ENCODE measurements at places on chromosomes 2 and 18.

- no peak for DNase-seq
Measured at GRCh38 chr2:50691513-50691912, 340.4 kb downstream of the NRXN1 start.

GRCh38 chr2:74253306-74253970 lies 55.0 kb downstream of the MTHFD2 start:
- no peak for DNase-seq

DNA sequence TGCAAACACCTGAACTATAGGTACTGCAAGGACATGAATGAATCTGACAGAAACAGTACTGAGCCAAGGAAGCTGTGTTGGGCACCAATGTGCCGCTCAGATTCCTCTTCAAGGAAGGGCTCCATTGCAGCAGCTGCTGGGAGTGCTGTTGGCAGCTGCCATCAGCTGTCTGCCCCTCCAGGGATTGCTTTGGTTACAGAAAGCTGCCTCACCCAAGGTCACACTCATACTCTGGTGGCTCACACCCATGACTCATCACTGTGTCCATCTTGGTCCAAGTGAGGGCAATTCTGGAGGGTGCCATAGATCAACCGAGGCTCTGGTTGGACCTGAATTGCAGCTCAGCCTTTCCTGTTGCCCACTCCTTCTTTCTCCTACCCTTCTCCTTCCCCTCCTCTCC lies 24.4 kb upstream of the TRPM8 start:
- DNase-seq = no peak

DNA sequence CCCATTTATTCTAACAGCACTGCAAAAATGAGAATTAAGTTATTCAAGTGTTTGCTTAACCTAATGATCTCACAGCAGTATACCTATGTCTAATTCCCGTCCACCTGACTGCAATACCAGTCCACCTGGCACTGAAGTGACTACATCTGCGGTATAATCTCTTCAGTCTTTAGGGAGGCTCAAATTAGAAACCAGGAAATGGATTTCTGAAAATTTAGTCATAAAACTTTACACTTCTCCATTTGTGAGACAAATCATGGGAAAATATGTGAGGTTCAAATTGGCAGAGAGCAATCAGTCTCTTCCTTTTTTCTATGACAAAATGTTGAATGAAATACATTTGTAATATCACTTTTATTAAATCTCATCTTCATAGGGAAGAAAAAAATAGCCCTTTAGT lies 33.0 kb downstream of the FTCDNL1 start:
- no peak for DNase-seq

GRCh38 chr18:31825772-31826171 lies 65.1 kb upstream of the SLC25A52 start:
- no peak for DNase-seq

DNA sequence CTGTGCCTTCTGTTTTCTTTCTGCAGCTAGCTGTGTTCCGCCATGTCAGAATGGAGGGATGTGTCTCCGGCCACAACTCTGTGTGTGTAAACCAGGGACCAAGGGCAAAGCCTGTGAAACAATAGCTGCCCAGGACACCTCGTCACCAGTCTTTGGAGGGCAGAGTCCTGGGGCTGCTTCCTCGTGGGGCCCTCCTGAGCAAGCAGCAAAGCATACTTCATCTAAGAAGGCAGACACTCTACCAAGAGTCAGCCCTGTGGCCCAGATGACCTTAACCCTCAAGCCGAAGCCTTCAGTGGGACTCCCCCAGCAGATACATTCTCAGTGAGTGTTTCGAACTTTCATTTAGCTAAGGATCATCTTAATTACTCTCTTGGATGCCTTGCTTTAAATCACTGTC lies 74.1 kb downstream of the LTBP1 start:
- DNase-seq = no peak

DNA sequence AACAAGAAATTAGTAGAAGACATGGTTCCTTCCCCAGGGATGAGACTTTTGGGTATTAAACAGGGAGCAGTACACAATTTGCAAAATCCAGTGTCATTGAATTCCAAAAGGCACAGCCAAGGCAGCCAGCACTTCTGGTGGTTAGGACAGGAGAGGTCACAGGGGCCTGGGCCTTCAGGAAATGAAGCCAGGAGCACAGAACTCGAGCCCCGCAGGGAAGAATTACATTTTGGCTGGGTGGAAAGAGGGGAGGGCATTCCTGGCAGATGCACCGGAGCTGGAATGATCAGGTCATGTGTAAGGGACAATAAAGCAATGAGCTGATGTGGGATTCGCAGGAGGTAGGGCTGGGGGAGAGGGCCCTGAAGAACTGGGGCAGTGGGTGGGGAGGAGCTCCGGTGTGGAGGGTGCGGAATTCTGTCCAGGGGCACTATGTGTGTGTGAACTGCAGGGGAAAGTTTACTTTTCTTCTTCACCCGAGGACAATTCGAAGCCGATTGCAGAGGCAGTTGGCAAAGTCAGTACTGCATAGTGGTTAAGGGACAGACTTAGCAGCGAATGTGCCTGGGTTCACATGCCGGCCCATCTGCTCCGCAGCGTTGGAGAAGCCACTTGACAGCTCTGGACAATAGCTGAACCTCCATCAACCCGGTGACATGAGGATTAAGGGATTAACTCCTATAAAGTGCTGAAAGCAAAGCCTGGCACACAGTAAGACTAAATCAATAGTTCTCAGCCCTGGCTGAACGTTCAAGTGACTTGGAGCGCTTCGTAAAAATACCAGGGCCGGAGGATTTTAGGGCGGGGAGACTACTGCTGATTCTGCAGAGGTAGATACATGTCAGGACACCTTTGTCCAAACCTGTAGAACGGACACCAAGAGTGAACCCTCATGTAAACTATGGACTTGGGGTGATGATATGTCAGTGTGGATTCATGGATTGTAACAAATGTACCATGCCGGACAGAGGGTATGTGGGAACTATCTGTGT lies 36.4 kb downstream of the ALPK2 start:
- DNase-seq = no peak

DNA sequence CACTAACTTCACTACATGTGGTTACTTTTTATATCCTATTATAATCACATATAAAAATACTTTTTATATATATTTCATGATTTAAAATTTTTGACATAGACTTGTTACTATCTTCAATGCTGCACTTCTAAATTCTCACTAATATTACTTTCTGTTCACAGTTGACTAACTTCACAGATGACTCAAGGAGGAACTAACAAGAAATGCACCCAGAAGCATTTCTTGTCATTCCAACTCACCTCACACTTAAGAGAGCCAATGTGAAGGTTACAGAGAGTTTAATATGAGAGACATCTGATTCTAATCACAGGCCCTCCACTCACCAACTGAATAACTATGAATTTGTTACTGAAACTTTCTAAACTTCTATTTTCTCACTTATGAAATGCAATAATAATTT lies 399.8 kb upstream of the SLC8A1 start:
- DNase-seq = no peak

- DNase-seq = no peak
Measured at GRCh38 chr2:65300134-65300760, 72.6 kb downstream of the ACTR2 start.

- peak; percentile 82 for DNase-seq
Measured at GRCh38 chr2:234288974-234289455, 207.9 kb downstream of the ARL4C start.

DNA sequence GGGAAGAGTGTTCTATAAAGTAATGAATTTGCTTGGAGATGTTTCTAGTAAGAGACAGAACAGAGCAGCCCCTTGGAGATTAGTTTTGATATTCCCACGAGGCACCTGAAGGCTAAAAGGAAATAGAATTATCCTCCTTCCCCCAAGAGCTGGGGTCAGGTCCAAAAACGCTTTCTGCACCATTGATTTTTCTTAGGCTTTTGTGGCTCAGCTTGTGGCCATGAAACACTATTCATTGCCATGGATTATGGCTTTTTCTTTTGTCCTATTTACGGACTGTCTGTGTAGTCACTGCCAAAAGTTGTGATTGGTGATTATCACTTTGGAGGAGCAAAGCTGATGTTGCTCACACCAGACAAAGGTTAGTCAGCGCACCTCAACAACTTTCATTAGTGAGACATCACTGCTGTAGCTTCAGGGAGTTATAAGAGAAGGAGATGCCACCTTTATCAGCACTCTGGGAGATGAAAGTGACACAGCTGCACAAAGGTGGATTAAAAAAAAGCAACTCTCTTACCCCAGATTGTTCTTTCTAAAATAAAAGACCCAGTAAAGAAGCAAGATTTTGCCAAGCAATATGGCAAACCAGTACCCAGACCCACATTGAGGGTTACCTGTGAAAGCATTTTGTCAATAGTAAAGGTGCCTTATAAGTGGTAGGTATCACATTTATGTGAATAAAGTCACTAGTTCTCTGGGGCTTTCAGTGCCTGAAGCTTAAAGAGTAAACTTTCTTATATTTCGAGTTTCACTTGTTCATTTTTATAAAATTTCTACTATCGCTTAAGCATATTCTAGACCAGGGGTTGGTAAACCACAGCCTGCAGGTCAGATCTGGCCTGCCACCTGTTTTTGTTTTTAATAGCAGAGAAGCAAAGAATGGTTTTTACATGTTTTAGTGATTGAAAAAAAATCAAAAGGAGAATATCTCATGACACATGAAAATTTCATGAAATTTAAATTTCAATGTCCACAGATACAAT lies 10.6 kb downstream of the CXCR4 start:
- DNase-seq = no peak

DNA sequence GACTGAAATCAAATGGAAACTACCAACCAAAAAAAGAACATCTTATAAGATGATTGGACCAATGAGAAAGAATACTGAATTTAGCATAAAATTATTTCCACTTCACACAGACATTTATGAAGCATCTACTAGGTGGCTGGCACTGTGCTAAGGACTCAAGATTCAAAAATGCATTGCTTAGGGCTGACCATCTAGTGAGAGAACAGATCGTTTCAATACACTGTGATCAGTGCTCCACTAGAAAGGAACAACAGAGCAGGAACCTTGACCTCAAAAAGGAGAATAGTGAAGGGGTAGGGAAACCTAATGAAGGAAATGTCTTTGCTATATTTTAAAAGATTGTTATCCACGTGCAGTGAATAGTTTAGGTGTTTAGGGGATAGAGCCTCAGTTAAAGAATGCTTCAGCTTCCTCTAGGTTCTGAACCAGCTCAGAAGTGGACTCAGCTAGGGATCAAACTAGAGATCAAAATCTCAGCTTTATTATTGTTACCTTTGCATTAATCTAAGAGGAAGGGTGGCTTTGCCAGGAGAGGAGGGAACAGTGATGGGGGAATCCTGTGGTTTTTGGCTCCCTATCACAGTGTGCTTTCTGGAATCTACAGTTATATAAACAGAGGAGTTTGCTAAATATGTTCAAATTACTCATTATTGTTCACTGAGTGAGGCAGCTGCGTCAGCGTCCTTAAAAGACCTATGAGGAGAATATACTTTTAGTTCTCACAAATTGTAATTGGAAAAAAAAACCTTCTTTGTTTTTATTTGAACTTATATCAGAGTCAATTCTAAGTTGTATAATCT lies 16.2 kb upstream of the BBS5 start:
- DNase-seq = no peak

DNA sequence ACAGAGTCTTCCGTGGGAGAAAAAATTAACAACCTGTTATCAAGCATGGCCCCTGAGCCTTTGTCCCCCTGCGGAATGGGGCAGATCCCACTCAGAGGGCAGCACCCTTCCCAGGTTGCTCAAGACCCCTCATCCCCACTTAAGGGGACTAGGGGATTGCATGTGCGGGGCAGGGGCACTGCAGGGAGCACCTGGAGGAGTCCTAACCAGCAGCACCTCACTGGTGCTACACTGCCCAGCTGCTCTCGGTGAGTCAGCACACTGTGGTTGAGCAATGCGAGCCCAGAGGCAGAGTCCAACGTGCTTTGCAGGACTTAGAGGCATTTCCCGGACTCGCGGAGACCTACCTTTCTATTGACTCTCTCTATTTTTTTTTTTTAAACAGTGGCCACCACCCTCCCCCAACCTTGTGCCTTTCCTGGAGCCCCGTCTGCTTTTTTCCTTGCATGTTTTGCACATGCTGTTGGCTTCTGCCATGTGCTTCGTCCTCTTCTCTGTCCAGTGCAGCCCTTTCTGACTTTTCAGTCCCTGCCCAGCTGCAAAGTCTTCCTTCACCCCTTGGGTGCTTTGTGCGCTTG lies 74.0 kb downstream of the IL1R2 start:
- DNase-seq = peak; percentile 32

- DNase-seq = no peak
Measured at GRCh38 chr2:120743657-120744056, 8.0 kb downstream of the GLI2 start.

- DNase-seq = no peak
Measured at GRCh38 chr2:225020168-225020849, 22.0 kb downstream of the DOCK10 start.

DNA sequence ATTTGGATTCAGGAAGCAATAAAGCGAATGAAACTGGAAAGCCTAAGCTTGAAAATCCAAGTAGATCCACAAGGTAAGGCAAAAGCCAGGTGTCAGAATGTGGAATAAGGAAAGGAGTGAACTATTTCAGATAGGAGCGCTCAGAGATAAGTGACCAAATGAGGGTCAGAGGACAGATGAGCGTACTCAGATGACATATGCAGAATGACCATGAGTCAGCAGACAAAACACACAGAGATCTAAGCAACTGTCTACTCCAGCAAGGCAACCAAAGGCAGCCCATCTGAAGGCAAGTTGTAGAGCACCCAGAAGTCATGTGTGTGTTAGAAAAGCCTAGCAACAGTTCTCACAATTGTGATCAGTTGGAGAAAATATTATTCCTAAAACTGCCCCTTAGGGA lies 548.4 kb upstream of the FSHR start:
- DNase-seq = no peak

GRCh38 chr2:39738936-39739335 lies 40.1 kb downstream of the THUMPD2 start:
- DNase-seq = no peak

GRCh38 chr2:108459441-108459840 lies 10.4 kb downstream of the GCC2 start:
- no peak for DNase-seq

- no peak for DNase-seq
Measured at GRCh38 chr2:30708491-30709290, 98.6 kb downstream of the CAPN13 start.

GRCh38 chr2:175730050-175730449 lies 272.0 kb downstream of the LNPK start:
- DNase-seq = no peak

DNA sequence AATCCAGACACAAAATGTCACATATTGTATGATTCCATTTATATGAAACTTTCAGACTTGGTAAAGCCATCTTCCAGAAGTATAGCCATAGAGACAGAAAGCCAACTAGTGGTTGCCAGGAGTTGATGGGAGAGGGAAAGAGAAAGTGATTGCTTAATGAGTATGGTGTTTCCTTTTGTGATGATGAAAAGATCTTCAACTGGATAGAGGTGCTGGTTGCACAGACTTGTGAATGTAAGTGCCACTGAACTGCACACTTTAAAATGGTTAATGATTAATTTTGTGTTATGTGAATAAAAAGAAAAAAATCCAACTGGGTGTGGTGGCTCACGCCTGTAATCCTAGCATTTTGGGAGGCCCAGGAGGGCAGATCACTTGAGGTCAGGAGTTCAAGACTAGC lies 135.3 kb upstream of the SLC1A4 start:
- no peak for DNase-seq

DNA sequence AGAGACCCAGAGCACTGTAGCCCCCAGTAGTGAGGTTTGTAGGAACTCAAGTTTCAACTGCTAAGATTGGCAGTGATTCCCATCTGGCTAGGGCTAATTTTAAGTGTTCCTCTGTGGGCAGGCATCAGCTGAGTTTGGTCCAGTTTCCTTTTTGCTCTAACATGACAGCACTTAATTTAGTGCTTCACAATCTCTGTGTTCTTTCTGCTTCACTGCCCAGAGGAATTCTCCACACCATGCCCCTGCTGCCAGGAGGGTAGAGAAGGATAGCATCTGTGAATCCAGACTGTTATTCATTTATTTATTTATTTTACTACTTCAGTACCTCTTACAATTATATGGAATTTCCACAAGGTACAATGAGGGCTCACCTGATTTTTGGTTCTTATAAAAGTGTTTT lies 549.9 kb upstream of the FSIP2 start:
- no peak for DNase-seq
